ENCODE measurements at places on chromosomes 6 and 20. TPM values are rescaled to one million over a fixed set of nuclear protein-coding genes. Genes with fewer than 3 reads are reported as not detected.

FILIP1 gene
- 21.7 TPM for total RNA-seq

OR12D3 gene
- not detected for total RNA-seq

CTSA gene
- total RNA-seq, result 190 TPM

PXDC1 gene
- 153 TPM for total RNA-seq

SLC22A23 gene
- 15.6 TPM for total RNA-seq

MSH5 gene
- 18.7 TPM for total RNA-seq

TNNC2 gene
- total RNA-seq, result not detected

BPIFA1 gene
- not detected for total RNA-seq

MBOAT1 gene
- total RNA-seq, result 2.9 TPM

BEND3 gene
- total RNA-seq, result 3.2 TPM

DNA sequence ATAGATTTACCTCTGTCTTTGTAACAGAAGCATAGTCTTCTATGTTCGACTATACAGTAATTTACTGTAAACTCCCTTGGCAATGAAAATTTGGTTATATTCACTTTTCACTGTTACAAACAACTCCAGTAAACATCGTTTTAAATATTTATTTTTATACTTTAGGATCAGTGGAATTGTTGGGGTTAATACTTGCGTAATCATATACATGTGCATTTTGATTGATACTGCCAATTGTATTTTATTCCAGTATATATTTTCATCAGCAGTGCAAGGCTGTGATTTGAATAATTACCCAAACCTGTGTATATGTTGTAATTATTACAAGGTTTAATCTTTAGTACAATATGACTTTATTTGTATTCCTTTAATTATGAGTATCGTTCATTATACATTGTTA, 255.7 kb downstream of the ARID1B start:
- DNase-seq, result no peak

DNA sequence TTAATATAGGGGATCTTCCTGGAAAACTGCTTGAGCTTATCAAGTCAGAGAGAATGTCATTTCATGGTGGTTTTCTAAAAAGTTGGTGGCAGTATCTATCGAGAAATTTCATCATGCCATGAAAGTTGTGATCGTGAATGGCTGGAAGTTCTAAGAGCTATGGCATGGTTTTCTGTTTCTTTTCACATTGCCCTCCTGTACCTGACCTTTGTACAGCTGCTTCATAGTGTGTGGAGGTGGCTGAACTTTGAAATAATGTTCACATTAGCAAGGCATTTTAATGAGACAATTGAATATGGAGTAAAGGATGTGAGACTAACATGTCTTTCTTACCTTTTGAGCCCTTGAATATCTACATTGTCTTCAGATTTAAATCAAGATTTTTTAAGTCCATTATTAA, 278.2 kb upstream of the ID4 start:
- DNase-seq, result no peak

DNA sequence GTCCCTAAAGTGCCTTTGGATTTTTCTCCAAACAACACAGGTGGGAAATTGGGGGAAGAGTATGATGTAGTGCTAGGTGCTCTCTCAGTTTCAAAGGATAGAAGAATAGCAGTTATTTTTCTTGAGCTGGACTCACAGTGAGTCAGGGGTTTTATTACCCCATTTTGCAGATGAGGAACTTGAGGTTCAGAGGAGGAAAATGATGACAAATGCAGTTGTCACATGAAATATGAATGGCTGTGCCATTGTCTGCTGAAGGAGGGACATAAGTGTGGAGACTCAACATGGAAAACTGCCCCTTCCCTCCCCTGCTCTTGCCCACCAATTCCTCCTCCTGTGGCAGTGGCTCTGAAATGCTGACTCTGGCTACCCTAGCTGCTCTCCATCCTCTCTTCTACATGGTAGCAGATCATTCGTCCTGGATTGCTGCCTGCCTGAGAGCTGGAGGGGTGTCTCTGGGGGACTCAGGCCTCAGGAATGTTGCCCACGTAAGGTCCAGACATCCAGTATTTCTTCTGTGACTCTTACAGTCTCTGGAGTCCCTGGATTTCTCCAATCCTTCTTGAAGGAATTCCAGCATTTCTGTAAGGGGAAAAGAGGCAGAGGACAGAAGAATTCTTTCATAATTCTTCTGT, 37.6 kb upstream of the EPB41L1 start:
- DNase-seq, result no peak

GRCh38 chr6:53042112-53042511, 23.1 kb upstream of the FBXO9 start:
- DNase-seq, result no peak

- DNase-seq, result no peak
Measured at GRCh38 chr6:97669191-97670031, 386.4 kb upstream of the MMS22L start.

- no peak for DNase-seq
Measured at GRCh38 chr6:99093456-99094190, 145.9 kb upstream of the FBXL4 start.

- no peak for DNase-seq
Measured at GRCh38 chr6:8879334-8879733, 444.0 kb upstream of the SLC35B3 start.

GRCh38 chr6:37365791-37366190, 12.0 kb downstream of the RNF8 start:
- DNase-seq, result no peak

GRCh38 chr6:151005896-151006632, 140.6 kb downstream of the MTHFD1L start:
- DNase-seq, result peak; percentile 20
